Peyer's patch (tissue), 4 donors: ENCODE measurements at places on chromosomes 5 and 9.

GRCh38 chr9:112439171-112439570 is 47.5 kb upstream of the KIAA1958 start:
- DNase-seq = no peak

DNA sequence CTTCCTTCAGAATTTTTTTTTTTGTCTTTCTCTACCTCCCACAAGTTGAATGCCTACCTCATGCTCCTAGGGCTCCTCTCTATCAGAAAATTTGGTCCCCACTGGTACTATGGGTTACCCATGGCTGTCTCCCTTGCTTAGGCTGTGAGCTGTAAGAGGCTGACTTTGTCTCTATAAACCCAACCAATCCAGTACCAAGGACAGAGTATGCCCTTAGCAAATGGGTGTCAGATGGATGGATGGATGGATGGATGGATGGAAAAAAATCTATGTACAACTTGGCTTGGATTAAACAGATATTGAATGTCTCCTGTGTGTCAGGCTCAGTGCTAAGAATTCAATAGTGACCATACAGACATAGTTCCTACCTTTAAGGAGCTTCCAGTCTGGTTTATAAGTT is 398.2 kb upstream of the TRPC7 start:
- no peak for DNase-seq

DNA sequence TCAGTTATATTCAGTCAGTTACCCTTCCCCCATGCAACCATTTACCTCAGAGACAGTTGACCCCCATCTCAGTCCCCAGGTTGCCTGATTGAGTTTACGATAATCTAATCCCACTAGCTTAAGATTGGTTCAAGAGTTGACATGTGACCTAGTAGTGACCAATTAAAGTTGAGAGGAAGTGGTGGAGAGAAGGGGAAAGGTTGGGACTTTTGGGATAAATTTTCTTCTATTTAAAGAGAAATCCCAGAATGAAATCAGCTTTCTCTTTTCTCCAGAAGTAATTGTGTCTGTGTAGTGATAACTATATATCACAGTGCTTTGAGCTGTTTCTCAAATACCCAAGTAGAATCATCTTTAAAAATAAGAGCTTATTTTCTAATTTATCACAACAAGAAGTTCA is 396.7 kb upstream of the CLINT1 start:
- no peak for DNase-seq

DNA sequence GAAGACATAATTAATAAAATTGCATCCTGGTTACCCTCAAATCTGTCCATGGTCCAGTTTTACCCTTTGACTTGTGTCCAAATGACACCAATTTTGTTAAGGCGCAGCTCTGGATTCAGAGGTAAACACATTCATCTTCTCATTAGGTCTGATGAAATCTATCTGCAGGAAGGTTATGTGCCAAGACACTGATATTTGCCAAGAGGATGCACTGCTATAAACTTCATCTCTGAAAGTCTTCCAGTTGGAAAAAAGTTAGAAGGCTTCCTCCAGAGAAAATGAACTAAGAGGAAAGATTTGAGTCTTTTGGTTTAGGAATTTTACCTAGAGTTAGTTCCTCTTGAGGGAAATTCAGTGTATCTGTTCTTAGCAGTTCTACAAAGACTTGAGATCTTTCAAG is 717.8 kb downstream of the DTWD2 start:
- DNase-seq = no peak

GRCh38 chr9:32839013-32839885 is 55.9 kb downstream of the TMEM215 start:
- no peak for DNase-seq

GRCh38 chr5:86030753-86031152 is 587.0 kb upstream of the COX7C start:
- DNase-seq = no peak

- DNase-seq = no peak
Measured at GRCh38 chr9:5442400-5443011, 4.8 kb upstream of the PLGRKT start.

GRCh38 chr5:7878381-7878873 is 9.5 kb downstream of the MTRR start:
- no peak for DNase-seq

- DNase-seq = no peak
Measured at GRCh38 chr5:43573058-43573457, 16.2 kb upstream of the PAIP1 start.

DNA sequence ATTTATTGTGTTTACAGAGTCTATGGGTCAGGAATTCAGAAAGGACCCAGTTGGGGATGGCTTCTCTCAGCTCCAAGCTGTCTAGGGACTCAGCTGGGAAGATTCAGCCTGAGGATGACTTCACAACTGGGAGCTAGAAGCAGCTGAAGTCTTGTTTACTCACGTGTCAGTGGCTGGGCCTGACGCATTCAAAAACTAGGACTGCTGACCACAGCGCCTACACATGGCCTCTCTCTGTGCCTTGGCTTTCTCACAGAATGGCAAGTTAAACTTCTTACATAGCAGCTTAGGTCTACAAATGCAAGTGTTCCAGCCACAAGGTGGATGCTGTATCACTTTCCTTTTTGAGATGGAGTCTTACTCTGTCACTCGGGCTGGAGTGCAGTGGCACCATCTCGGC is 16.3 kb upstream of the PPP2CA start:
- DNase-seq = no peak

- peak; percentile 83 for DNase-seq
Measured at GRCh38 chr5:150582241-150583109, 58.0 kb upstream of the SYNPO start.

GRCh38 chr9:83544002-83544698 is 5.9 kb upstream of the FRMD3 start:
- DNase-seq = peak; percentile 73

DNA sequence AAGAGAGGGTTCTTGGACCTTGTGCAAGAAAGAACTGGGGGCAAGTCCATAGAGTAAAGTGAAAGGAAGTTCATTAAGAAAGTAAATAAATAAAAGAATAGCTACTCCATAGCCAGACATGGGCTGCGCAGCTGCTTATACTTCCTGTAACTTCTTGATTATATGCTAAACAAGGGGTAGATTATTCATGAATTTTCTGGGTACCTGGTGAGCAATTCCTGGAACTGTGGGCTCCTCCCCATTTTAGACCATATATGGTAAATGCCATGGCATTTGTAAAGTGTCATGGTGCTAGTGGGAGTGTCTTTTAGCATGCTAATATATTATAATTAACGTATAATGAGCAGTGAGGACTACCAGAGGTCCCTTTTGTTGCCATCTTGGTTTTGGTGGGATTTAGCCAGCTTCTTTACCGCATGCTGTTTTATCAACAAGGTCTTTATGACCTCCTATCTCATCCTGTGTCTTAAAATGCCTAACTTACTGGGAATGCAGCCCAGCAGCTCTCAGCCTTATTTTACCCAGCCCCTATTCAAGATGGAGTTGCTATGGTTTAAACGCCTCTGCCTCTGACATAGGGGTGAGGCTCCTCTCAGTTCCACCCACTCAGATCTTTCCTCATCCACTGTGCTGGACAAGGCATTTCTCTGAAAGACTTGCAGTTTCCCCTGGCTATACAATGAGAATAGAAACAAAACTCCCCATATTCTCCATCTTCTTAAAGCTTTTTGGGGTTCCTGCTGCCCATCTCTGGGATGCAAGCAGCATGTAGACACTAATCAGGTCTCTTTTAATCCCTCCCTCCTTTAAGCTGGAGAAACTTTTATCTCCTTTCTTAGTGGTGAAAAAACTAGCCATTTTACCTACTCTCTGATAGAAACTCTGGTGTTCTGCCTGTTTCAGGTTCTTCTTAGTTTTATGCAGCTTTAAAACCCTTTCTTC is 91.2 kb downstream of the ARRDC3 start:
- DNase-seq = no peak

DNA sequence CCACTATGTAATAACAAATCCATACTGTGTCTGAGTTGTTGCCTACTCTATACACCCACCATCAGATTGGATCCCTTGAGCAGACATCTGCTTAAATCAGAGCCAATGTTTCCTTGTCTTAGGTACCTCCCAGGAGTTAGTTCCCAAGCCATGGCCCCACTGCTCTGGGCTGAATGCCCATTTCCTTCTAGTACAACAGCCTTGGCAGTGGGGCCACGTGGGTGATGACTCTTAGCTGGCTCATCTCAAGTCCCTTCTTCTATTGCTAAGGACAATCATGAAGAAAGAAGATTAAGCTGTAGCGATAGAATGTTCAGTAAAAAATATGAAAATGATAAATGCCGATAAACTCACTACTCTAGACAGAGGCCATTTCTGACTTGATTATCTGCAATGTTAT is 16.6 kb downstream of the PTGR1 start:
- DNase-seq = no peak

DNA sequence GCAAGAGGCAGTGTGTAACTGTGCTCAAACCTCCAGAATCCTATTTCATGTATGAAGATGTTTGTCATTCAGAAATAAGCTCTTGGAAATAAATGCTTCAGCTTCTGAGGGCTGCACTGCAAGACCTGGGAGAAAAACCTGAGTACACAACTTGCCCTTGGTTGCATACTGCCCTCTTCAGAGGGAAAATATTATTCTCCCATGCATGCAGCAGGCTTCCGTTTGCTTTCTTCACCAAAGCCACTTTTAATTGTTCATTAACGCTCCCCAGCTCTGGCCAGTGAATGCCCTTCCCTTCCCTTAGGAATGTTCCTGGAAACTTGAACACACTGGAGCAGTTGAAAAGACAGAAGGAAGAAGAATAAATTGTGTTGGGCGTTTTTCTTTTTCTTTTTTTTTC is 2.5 kb upstream of the WHRN start:
- no peak for DNase-seq

- DNase-seq = no peak
Measured at GRCh38 chr5:14039576-14039975, 95.1 kb upstream of the DNAH5 start.

DNA sequence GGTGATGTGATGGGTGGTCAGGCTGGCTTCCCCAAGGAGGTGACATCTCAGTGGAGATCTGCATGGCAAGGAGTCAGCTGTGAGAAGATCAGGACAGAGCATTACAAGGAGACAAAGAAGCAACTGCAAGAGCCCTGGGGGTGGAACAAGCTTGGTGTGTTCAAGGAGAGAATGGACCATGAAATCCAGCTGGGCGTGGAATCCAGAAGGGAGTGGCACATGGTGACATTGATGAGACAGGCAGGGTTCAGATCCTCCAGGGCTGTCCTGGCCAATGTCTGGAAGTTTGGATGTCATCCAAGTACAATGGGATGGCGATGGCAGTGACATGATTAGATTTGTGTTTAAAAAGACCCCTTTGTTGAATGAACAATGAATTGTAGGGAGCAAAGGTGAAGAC is 175.6 kb downstream of the MACROH2A1 start:
- DNase-seq = no peak

DNA sequence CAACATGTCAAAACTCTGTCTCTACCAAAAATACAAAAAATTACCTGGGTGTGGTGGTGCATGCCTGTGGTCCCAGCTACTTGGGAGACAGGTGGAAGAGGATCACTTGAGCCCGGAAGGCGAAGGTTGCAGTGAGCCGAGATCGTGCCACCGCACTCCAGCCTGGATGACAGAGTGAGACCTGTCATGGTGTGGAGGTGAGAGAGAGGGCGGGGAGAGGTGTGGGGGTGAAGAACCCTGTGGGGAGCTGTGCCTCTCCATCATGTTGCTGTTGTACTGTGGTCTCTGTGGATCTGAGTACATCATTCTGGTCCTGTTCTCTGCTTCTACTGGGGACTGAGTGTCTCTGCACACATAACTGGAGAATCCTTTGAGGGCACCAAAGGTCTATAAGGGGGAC is 11.3 kb upstream of the SLC34A1 start:
- DNase-seq = no peak

DNA sequence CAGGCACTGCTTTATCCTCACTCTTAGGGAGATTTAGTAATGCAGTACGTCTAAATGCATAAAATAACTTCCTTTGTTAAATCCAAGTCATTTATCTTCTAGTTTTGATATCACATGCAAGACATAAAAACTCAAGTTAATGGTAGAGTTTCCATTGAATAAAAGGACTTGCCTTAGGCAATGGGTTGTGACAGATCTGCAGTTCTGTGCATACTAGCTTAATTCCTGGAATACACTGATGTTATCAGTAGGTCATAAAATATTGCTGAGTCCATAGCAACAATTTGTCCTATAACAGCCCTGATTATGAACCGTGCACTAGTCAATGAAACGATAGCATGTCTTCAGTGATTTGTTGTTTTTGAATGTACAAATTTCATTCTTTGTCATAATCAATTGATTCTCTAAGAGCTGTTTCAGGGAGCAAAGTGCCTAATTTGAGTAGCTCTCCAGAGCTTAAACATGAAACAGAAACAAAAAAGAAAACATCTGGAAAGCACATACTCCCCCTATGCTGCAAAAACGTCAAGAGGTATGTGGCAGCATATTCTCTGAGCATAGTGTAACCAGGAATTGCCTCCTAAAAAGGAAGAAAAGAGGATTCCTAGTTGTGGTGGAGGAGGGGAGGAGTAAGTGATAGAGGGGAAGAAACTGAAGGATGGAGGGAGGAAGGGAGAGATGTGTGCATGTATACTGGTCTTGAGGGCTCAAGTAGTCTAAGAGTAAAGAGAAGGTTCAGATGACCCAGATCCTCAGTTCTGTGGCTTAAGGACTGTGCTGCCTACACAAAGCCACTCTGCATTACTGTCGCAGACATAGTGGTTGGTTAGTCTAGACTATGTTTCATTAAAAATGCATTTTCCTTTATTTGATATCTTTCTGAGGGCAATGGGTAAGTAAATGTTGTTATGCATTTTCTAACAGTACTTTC is 589.2 kb downstream of the PRR16 start:
- no peak for DNase-seq

DNA sequence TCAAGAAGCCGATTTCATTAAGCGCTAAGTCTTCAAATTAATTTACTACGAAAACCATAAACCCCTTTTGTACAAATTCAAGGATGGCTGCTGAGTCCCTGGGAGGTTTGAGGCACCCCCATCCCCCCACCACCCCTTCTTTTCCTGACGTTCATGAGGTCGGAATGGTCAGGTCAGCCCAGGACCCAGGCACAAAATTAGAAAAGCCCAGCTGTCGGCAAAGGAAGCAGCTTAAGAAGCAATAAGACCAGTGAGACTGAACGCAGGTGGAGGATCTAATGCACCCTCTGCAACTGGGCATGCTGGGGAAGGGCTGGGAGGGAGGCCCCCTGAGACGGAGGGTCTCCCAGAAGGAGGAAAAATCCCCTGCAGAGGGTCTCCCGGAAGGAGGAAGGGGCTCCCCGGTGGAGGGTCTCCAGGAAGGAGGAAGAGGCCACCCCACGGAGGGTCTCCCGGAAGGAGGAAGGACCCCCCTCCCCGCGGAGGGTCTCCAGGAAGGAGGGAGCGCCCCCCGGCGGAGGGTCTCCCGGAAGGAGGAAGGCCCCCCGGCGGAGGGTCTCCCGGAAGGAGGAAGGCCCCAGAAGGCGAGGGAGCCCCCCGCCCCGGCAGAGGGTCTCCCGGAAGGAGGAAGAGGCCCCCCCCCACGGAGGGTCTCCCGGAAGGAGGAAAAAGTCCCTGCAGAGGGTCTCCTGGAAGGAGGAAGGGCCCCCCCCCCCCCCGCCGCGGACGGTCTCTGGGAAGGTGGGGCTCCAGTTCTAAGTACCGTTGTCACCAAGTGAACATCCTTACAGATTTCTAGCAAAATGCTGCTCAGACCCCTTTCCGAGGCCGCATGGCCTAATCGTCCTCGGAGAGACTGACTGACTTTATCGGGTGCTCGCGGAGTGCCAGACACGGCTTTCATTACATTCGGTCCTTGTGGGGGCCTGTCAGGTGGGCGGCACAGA is 74.4 kb upstream of the FCN1 start:
- DNase-seq = peak; percentile 34

GRCh38 chr5:119402555-119402954 is 46.7 kb downstream of the TNFAIP8 start:
- no peak for DNase-seq

- DNase-seq = no peak
Measured at GRCh38 chr5:88058625-88059024, 210.0 kb downstream of the TMEM161B start.
